ENCODE measurements at places on chromosomes 2 and 18.
A peak's percentile ranks its signal among the peaks of the same experiment; 100 is the strongest.

DNA sequence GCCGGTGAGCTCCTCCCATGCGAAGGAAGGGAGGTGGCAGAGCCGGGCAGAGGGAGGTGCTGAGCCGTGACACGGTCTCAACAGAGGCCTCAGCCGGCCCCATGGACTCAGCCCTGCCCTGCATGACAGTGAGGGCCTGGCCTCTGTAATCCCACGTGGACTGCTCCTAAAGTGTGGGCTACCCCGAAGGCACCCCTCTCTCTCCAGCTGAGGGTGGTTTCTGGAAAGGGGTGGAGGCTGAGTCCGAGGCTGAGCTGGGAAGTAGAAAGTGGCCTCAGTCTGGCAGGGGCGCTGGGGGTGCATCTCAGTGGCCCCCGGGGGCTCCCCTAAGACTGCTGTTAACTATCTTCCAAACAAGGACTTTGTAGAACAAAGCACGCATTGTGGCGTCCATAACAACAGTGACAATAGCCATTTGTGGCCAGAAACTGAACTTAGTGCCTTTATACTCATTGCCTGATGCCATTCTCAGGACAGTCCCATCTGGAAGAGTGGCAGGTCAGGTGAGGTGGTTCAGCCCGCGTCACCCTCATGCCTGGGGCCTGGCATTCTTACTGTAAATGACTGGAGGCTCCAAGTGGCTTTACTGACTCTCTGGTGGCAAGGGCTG is 192.4 kb downstream of the TWIST2 start:
- DNase-seq: no peak

DNA sequence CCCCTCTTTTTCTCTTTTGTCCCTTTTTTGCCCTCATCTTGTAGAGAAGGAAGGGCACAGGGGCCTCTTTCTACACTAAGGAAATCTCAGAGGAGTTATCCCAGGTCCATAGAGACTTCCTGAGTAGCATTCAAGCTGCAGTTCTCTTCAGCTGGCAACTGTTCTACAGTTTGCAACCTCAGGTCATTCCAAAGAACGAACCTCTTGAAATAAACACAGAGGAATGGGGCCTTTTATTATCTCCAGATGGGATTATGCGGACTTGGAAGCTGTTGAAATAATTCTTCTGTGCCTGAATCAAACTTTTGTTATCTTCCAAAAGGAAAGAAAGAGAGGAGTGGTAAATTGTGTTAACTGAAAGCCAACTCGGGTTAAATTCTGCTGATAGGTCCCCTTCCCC is 31.0 kb upstream of the NFE2L2 start:
- DNase-seq: no peak

- DNase-seq: no peak
These were observed 252.8 kb downstream of the MREG start for GRCh38 chr2:215760557-215760956.

DNA sequence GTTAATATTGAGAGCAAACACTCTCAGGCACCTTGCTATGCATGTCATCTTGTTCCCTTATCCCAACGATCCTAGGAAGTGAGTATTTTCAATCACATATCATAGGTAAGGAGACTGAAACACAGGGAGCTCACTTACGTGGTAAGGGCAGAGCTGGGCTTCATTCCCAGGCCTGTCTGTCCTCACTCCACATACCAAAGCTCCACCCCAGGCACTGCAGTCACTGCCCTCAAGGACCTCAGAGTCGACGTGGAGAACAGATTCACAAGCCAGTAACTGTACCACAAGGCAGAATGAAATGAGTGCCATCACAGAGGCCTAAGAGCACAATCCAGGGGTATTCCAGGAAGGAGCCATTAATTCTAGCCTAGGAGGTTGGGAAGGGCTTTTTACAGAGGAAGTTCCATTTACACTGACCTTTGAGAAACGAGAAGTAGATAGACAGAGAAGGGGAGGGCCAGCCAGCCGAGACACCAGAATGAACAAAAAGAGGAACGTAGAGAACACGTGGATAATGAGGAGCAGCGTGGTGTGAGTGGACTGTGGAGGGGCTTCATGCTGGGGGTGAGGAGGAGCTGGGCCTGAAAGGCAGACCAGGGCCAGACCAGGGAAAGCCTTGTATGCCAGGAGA is 48.6 kb downstream of the KIAA2012 start:
- DNase-seq: no peak

- peak; percentile 30 for DNase-seq
These were observed 483 bp downstream of the TRAPPC8 start for GRCh38 chr18:31942291-31942998.

GRCh38 chr18:76315722-76316230 is 179.3 kb downstream of the ZNF516 start:
- no peak for DNase-seq

DNA sequence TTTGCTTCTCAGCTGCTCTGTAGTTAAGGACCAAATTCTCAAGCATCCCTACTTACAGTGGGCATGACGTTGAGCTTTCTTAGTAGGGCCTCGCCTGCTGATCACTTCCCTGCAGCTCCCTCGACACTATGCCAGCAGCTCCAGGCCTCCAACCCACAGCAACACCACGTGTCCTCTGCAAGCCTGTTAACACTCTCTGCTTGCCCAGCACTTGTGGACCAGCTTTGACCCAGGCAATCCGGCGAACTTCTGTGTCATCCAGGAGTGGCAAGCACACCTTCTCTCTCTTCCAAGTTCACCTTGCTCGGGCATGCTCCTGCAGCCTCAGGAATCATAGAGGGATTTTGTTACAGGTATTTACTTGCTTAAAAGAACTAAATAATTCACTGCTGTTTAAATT is 138.6 kb upstream of the FHL2 start:
- no peak for DNase-seq

GRCh38 chr18:62164855-62165487 is 21.9 kb downstream of the PIGN start:
- DNase-seq: no peak

- DNase-seq: no peak
These were observed 90.1 kb downstream of the NFATC1 start for GRCh38 chr18:79485788-79486355.

DNA sequence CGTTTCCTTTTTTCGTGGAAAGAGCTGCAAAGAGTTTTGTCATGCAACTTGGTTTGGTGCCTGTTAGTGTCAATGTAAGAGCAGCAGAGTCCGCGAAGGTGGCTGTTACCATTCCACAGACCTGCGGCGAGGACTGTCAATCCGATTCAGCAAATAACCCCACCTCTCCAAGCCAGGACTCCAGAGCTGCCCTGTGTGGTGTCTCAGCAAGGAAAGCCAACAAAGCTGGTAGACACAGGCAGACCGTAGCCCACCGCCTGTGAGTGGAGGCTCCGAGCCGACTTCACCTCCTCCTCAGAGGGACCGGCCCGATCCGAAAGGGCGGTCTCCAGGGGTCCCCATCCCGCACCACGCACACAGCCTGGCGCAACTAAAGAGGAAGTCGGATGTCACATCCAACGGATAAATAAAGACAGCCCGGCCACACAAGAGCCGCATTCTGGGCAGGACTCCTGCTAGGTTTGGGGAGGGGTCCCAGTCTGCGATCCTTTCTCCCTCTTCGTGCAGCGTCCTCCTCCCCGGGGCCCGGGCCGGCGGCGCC is 819 bp downstream of the ANKRD44 start:
- no peak for DNase-seq

GRCh38 chr18:6363216-6363615 is 51.5 kb downstream of the L3MBTL4 start:
- no peak for DNase-seq

DNA sequence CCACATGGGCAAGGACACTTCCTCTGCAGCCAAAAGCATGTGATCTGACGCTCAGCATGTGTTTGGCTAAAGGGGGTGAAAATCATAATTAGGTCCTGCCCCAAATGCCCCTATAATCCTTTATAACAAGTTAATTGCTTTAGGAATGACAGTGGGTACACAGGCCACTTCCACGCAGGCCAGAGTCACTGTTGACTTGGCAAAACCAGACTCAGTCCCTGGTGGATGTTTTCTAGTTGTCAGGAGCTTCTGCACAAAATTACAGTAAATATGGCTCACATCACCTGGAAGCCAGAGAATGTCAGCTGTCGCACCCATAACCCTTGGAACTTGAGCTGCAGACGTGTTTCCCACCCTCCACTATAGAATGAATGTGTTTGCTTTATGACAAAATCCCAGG is 13.3 kb upstream of the PXDN start:
- DNase-seq: no peak

DNA sequence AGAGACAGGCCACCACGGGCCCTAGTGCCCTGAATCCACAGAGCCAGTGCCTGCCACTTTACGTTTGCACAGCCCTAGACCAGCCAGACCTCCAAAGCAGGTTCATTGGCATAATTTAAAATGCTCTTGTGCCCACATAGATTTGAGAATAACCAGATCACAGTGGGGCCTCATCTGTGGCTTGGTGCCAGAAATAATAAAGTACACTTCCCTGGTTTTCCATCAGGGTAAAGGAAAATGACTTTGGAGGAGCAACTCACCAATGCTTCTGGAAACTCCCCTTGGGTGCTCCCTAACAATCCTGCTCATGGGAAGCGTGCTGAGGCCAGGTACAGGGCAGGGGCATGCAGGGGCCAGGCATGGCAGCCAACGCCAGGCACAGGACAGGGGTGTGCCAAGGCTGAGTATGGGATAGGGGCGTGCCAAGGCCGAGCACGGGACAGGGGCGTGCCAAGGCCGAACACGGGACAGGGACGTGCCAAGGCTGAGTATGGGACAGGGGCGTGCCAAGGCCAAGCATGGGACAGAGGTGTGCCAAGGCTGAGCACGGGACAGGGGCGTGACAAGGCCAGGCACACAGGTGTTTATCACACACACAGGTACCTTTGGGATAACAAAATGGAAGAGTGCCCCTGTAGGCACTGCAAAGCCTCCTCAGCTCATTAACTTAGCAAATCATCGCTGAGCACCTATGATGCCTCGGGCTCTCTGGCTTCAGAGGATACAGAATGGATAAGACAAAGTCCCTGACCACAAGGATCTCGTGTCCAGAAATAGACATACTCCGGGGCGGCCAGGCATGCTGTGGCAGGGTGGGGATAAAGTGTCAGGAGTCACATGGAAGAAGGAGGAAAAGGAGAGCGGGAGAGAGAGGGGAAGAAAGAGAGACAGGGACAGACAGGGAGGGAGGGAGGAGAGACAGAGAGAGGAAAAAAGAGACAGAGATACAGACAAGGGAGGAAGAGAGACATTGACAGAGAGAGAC is 334.7 kb downstream of the EIPR1 start:
- DNase-seq: no peak

GRCh38 chr2:21535826-21536225 is 412.1 kb downstream of the TDRD15 start:
- DNase-seq: no peak

DNA sequence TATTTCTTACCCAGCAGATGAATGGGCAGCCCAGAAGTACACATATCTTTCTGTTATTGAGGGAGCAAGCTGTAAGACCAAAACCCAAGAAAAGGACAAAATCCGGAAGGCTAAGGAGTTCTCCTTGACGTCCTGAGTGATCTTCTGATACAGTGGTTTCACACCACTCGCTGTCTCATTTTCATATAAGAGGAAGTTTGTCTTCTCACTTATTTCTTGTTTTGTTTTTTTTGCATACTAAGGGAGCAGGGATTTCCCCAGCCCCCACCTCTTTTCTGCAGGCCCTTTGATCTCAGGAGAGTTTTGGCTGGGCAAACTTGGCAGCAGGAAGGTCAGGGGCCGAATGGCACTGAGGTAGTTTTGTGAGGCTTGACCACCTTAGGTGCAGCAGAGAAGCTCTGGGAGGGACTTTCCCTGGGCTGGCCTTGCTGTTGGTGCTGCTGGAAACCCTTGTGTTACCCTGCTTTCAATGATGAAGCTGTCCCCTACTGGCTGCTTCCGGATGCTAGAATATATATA is 13.3 kb downstream of the CHRNA1 start:
- no peak for DNase-seq

DNA sequence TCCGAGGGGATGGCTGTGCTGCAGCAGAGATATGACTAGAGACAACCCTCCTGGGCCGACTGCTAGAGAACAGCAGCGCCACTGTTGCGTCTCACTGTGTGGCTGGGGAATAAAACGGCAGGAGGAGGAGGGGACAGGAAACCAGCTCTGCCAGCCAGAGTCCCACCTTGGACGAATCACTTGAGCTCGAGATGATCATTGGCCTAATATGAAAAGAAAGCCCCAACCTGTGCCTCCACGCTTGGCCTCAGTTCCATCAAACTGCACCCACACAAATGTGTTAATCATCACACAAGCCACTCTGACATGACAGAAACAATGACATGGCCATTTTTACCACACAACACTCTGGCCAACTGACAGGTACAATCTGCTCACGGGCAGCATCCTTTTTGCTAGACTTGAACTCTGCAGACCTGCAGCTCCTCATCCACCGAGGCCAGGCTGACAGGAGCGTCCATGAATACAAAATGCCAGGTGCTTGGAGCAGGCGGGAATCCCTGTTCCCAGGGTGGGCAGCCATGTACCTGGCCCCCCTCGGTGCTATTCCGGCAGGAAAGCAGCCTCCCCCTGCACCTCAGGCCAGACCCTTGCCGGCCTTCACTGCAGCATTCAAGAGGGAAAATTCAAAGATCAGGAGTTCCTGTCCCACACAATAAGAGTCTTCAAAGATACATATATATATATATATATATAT is 52.3 kb downstream of the PARD6G start:
- no peak for DNase-seq

- DNase-seq: no peak
These were observed 244.7 kb upstream of the MMADHC start for GRCh38 chr2:149832324-149832723.

GRCh38 chr2:191916826-191917225 is 69.9 kb upstream of the CAVIN2 start:
- no peak for DNase-seq

GRCh38 chr18:54229421-54230059 is 5.1 kb upstream of the MBD2 start:
- DNase-seq: no peak

DNA sequence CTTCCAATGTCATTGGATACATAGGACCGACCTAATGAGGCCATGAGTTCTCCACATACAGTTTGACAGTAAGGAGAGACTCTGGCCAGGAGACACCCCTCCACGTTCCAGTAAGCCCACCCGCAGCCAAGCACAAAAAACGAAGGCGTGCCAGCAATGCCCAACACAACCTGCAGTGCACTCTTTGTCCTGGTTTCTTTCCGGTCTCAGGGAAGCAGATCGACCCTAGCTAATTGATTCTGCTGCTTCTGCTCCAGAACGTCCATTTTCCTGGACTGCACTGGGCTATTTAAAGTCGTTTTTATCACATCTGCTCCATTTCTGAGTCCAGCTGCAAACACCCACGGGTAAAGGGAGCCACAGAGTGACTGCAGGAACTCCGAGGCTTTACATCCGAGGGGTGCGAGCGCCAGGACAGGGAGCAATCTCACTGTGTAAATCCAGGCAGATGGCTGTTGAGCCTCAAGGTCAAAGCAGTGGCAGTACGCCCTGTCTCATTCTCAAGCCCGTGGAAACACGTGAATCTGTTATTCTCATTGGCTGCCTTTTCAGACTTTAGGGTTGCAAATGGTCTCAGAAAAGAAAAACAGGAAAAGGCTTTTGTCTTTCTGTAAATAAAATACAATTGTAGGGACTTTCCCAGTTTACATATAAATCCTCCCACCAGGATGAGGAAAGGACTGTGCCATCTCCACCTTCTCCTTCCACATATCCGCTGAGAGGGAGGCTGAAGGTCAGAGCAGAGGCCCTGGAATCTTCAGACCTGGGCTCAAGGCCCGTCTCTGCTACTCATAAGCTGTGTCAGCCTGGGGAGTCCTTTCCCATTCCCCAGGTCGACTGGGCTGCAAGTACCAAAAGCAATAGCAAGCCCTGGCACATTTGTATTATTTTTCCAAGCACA is 40.7 kb downstream of the TMEM163 start:
- no peak for DNase-seq
